Cardiac septum (tissue), 1 donor: ENCODE measurements at places on chromosomes 13 and 19.

DNA sequence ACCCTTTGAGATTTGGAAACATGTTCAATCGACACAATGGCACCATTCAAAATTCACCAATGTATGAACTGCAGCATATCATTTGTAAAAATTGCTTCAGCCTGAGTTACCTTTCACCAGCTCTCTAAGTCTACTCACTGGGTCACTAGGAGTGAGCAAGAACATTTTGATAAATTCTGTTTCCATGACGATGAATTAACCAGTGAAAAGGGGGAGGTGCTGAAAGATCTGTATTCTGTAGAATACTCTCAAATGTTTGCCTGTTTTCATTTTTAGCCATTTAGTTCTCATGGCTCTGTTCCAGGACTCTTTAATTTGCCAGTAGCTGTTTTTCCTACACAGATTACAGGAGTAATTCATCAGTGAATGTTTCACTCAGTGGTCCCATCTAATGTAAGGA, 883.4 kb downstream of the DIAPH3 start:
- no peak for DNase-seq

- DNase-seq = no peak
Measured at GRCh38 chr19:42634409-42635232, 39.9 kb upstream of the CEACAM8 start.

GRCh38 chr19:3515891-3516422, 9.8 kb downstream of the FZR1 start:
- no peak for DNase-seq

GRCh38 chr19:33798681-33799111, 2.0 kb downstream of the KCTD15 start:
- no peak for DNase-seq

DNA sequence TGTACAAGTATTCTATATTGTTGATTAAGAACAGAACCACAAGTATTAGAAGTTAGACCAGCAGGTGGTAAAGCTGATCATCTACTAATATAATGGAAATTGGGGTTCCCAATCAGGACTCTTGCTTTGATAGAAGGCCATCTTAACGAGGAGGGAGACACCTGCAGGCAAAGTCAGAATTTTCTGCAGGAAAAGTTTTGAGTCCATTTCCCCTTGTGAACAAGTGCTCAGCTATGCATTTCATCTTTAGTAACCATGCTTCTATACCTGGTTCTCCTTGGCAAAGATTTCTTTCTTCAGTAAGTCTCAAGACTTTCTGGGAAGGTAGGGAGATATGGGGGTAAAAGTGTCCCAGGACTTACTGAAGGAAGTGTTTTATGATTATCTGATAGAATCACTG, 36.1 kb upstream of the USPL1 start:
- no peak for DNase-seq

- no peak for DNase-seq
Measured at GRCh38 chr13:39612023-39612637, 9.1 kb upstream of the LHFPL6 start.
